Breast epithelium (tissue), 4 donors: ENCODE measurements at places on chromosomes 2 and 18. TPM values are rescaled to one million over a fixed set of nuclear protein-coding genes. Genes with fewer than 3 reads are reported as not detected.

DNA sequence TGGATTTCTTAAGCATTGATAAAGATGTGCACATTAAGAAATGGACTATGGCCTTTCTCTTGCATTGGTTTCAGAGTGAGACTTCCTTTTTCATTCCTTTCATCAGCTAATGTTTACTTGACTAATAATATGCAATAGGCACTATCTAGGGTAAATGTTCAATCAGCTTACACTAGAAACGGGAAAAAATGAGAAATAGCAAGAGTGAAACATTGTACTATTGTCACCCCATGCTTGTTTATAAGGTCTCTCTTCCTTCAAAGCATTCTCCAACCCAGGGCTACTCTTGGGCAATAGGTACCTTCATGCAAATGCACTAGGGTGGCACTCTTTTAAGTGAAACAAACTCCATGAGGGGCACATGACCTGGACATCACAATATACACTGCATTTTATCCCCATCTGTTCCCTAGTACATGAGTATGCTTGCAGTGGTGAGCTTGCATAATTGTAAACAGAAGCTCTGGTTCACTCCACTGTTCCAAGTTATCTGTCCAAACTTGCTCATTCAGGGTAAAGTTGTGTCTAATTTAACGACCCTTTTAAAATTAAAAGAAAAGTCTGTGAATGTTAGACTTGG, 402.3 kb downstream of the ERBB4 start:
- DNase-seq, result no peak
- no peaks in the 10 kb centered on the region for H3K36me3 ChIP-seq
- H3K27me3 ChIP-seq, result no peaks in the 10 kb centered on the region
- no peak overlapping the region for H3K27ac ChIP-seq

- no peaks in the 10 kb centered on the region for H3K36me3 ChIP-seq
- no peak for DNase-seq
- no peak overlapping the region for H3K27ac ChIP-seq
- no peaks in the 10 kb centered on the region for H3K4me1 ChIP-seq
- no peak overlapping the region for H3K4me3 ChIP-seq
Measured at GRCh38 chr2:177727577-177728398, 335.2 kb downstream of the AGPS start.

DNA sequence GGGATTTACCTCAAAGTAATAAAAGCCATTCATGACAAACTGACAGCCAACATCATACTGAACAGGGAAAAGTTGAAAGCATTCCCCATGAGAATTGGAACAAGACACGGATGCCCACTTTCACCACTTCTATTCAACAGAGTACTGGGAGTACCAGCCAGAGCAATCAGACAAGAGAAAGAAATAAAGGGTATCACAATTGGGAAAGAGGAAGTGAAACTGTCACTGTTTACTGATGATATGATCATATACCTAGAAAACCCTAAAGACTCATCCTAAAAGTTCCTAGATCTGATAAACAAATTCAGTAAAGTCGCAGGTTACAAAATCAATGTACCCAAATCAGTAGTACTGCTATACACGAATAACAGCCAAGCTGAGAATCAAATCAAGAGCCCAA, 17.2 kb upstream of the ASB18 start:
- H3K27me3 ChIP-seq, result no peaks in the 10 kb centered on the region
- H3K27ac ChIP-seq, result no peak overlapping the region
- no peak overlapping the region for H3K4me3 ChIP-seq
- no peaks in the 10 kb centered on the region for H3K36me3 ChIP-seq
- H3K4me1 ChIP-seq, result no peaks in the 10 kb centered on the region

- no peak overlapping the region for H3K4me3 ChIP-seq
- DNase-seq, result no peak
- no peaks in the 10 kb centered on the region for H3K36me3 ChIP-seq
- no peaks in the 10 kb centered on the region for H3K4me1 ChIP-seq
- H3K27me3 ChIP-seq, result no peaks in the 10 kb centered on the region
Measured at GRCh38 chr2:134282629-134283400, 28.9 kb downstream of the MGAT5 start.

The ECEL1 gene
- 2.3 TPM for total RNA-seq

GRCh38 chr18:35386600-35387100, 9.5 kb upstream of the ZNF396 start:
- no peak for DNase-seq
- no peaks in the 10 kb centered on the region for H3K36me3 ChIP-seq
- no peaks in the 10 kb centered on the region for H3K27me3 ChIP-seq
- H3K4me1 ChIP-seq, result no peaks in the 10 kb centered on the region
- no peak overlapping the region for H3K4me3 ChIP-seq

The ABCG5 gene
- total RNA-seq, result not detected

The LYG1 gene
- total RNA-seq, result 4.3 TPM

DNA sequence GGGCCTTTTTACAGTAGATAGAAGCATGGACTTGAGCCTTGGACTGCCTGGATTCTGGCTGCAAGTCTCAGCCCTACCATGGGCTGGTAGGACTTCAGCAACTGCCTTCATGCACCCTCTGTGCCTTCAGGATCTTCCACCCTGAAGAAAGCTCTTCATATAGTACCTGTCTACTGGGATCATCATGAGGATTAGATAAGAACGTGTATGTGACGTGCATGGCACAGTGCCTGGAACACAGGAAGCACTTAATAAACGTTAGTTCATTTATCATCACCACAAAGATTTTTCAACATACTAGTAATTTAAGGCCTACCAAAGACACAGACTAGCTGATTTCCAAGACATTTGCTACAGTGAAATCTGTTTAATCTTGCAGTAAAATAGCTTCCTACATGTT, 53.2 kb upstream of the ITM2C start:
- no peaks in the 10 kb centered on the region for H3K4me1 ChIP-seq
- no peaks in the 10 kb centered on the region for H3K36me3 ChIP-seq
- no peak for DNase-seq
- no peak overlapping the region for H3K27ac ChIP-seq

The FOXD4L1 gene
- total RNA-seq, result not detected

The C2orf92 gene
- total RNA-seq, result 27.9 TPM

The EFHD1 gene
- 31.0 TPM for total RNA-seq

DNA sequence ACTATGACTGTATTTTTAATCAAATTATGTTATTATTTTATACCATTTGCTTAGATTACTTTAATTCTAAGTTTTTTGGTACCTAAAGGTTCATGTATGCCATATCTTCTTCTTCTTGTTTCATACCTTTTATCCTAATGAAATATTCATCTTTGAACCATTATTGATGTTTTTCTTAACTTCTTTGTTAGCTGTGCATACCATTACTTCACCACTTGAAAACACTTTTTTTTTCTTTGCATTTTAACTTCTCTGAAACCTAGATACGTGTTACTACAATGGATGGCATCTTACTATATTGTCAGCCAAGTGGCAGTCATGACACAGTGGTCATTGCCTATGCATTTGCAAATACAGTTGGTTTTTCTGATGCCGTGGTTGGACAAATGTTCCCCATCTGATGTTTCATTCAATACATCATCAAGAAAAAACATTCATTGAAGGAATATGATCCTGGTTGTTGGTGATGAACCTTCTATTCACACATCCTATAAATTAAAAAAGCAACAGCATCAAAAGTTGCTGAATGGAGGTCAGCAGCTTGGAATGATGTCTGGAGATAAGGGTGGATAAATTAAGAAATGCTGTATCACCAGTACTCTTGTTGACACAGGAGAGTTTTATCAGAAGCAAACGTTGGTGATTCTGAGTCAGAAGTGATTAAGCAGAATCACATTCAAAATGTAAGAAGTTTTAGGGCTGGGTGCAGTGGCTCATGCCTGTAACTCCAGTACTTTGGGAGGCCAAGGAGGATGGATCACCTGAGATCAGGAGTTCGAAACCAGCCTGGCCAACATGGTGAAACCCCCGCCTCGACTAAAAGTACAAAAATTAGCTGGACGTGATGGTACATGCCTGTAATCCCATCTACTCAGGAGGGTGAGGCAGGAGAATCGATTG, 7.4 kb downstream of the IL36A start:
- no peaks in the 10 kb centered on the region for H3K27me3 ChIP-seq
- no peak for DNase-seq
- H3K4me1 ChIP-seq, result no peaks in the 10 kb centered on the region
- no peak overlapping the region for H3K27ac ChIP-seq
- no peaks in the 10 kb centered on the region for H3K36me3 ChIP-seq

- no peaks in the 10 kb centered on the region for H3K27me3 ChIP-seq
- H3K4me3 ChIP-seq, result peak overlapping the region; percentile 30
- DNase-seq, result peak; percentile 33
- peak overlapping the region; percentile 29 for H3K27ac ChIP-seq
- H3K36me3 ChIP-seq, result no peaks in the 10 kb centered on the region
Measured at GRCh38 chr18:74196220-74197119, 48.1 kb downstream of the TIMM21 start.

The TFCP2L1 gene
- 8.3 TPM for total RNA-seq

The UPP2 gene
- total RNA-seq, result not detected

- DNase-seq, result no peak
- no peaks in the 10 kb centered on the region for H3K36me3 ChIP-seq
- H3K4me3 ChIP-seq, result no peak overlapping the region
- H3K27ac ChIP-seq, result no peak overlapping the region
Measured at GRCh38 chr2:15984368-15985255, 44.3 kb downstream of the MYCN start.

DNA sequence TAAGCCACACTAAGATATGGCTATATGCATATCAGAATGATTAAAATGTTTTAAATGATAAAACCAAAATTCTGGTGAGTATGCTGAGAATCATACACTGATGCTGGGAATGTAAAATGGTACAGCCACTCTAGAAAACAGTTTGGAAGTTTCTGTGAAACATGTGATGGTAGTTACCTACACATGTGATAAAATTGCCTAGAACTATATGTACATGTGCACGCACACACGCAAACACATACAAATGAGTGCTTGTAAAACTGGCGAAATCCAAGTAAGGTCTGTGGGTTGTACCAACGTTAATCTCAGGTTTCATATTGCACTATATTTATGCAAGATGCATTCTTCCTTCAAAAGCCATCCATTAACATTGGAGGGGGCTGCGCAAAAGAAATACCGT, 195.0 kb upstream of the RAB6C start:
- DNase-seq, result no peak
- H3K27ac ChIP-seq, result no peak overlapping the region
- H3K4me1 ChIP-seq, result no peaks in the 10 kb centered on the region
- H3K4me3 ChIP-seq, result no peak overlapping the region
- H3K27me3 ChIP-seq, result no peaks in the 10 kb centered on the region

DNA sequence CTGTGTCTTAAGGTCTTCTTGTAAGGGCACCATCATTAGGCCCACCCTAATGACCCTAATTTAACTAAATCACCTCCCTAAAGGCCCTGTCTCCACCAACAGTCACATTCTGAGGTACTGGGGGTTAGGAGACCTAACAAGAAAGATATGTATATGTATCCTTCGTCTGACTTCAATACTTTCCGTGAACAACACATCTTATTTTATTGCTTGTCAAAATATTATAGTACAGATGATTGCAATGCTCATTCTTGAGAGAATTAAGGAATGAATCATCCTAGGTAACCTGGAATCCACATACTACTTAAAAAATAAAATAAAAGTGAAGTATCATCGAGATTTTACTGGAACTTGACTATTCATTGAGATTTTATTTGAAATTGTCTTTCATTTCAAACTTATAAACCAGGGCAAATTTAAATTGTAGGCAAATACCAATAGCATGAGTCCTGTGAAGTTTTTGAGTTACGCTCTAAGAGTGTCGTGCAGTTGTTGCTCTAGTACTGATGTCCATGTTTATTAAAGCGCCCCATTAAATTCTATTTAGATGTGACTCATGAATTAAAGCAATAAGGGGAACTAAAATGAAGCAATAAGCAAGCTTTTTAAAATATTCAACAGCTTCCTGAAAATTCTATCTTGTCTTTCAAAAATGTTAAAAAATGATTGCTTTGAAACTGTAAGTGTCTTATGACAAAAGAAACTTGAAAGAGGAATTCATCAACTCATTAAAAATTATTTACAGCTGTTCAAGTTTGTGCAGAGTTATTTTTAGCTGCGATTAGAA, 40.0 kb downstream of the CCDC102B start:
- H3K4me3 ChIP-seq, result no peak overlapping the region
- H3K27me3 ChIP-seq, result no peaks in the 10 kb centered on the region
- H3K4me1 ChIP-seq, result no peaks in the 10 kb centered on the region
- H3K27ac ChIP-seq, result no peak overlapping the region
- no peaks in the 10 kb centered on the region for H3K36me3 ChIP-seq

GRCh38 chr2:328761-329160, 40.9 kb upstream of the ALKAL2 start:
- H3K4me1 ChIP-seq, result no peaks in the 10 kb centered on the region
- H3K27me3 ChIP-seq, result no peaks in the 10 kb centered on the region
- no peak for DNase-seq
- no peaks in the 10 kb centered on the region for H3K36me3 ChIP-seq
- H3K4me3 ChIP-seq, result no peak overlapping the region

GRCh38 chr2:124281541-124281940, 256.5 kb downstream of the CNTNAP5 start:
- H3K4me1 ChIP-seq, result no peaks in the 10 kb centered on the region
- H3K36me3 ChIP-seq, result no peaks in the 10 kb centered on the region
- no peak for DNase-seq
- H3K27me3 ChIP-seq, result no peaks in the 10 kb centered on the region
- no peak overlapping the region for H3K4me3 ChIP-seq

DNA sequence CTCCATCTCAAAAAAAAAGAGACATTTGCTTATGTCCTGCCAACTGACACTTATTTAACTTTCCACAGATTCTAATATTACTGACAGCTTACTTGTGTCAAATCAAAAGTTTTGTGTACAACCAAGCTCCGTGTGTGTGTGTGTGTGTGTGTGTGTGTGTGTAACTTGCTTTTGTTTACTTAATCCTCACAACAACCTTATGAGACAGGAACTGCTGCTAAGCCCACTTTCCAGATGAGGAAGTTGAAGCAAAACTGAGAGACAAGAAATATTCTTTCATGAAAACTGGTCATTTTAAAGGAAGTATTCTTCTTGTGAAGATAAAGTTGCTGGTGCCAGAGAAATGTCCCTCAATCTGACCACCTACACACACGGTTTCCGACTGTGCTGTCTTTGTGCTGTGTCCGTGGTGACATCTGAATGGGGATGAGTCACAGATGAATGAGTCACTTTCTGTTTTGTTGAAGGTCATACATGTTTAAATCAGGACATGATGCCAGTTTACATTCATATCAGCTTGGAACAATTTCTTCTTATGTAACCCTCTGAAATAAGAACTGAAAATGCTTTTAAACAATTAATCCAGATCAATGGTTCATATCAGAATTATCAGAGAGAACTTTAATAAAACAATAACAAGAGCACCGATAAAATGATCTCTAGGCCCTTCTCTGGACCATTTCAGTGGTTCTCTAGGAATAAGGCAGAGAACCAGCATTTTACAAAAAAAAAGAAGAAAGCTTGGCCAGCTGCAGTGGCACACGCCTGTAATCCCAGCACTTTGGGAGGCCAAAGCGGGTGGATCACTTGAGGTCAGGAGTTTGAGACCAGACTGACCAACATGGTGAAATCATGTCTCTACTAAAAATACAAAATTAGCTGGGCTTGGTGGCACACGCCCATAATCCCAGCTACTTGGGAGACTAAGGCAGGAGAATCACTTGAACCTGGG, 95.5 kb downstream of the THNSL2 start:
- DNase-seq, result no peak
- peak overlapping the region; percentile 0 for H3K27ac ChIP-seq
- H3K4me3 ChIP-seq, result no peak overlapping the region
- no peaks in the 10 kb centered on the region for H3K27me3 ChIP-seq
- no peaks in the 10 kb centered on the region for H3K4me1 ChIP-seq
